ENCODE measurements at places on chromosomes 12 and 14. TPM values are rescaled to one million over a fixed set of nuclear protein-coding genes. Genes with fewer than 3 reads are reported as not detected.

The CLEC4C gene
- total RNA-seq = not detected

DNA sequence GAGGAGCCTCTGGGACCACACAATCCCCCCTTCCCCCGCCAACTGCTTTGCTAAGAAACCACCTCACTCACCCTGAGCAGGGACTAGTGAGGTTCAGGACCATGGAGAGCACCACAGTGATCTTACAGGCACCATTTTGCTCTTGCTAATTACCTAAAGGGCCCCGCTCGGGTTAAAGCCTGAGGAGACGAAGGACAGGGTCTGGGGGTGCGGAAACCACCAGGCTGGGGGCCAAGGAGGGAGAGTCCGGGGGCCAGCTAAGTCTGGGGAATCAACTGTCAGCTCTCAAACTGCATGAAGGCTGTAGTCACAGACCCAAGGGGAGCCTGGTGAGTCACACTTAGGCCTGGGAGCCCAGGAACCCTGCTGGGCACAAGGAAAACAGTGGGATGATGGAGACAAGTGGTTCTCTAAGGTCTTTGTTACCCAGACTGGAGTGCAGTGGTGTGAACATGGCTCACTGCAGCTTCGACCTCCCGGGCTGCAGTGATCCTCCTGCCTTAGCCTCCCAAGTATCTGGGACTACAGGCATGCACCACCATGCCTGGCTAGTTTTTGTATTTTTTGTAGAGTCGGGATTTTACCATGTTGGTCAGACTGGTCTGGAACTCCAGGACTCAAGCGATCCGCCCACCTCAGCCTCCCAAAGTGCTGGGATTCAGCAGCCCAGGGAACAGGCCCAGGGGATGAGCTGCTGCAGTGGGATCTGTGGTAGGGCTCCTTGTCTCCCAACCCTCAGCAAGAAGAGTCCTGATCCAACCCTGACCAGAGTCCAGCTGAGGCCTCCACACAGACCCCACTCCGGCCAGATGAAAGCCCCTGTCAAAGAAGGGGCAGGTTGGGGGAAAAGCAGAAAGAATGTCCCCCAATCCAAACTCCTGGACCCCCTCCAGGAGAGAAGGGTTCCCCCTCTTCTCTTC lies 98.8 kb downstream of the CALM1 start:
- DNase-seq = peak; percentile 83

DNA sequence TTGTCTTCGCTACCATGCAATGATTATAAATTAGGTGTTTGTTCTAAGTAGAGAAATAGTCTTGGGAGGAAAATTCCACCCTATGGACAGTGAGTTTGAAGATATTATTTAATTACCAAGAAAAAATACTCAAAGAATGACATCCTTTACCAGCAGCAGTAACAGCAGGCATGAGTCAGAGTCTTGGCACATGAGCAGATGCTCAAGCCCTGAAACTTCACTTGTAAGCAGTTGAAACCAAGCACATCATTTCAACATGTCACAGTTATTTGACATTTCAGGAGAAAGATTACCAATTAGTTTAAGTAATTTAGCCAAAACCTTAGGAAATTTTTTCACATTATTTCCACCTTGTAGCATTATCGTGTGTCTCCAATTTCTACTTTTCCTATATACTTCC lies 99.2 kb downstream of the C12orf50 start:
- DNase-seq = no peak

GRCh38 chr12:47366157-47366556 lies 286.4 kb upstream of the AMIGO2 start:
- no peak for DNase-seq

Measured in lung (tissue), 17 donors.